Lower leg skin (tissue), 4 donors: ENCODE measurements at places on chromosomes 16 and 17.

- no peak for DNase-seq
Observed at GRCh38 chr16:56279132-56279531, 87.8 kb downstream of the GNAO1 start.

DNA sequence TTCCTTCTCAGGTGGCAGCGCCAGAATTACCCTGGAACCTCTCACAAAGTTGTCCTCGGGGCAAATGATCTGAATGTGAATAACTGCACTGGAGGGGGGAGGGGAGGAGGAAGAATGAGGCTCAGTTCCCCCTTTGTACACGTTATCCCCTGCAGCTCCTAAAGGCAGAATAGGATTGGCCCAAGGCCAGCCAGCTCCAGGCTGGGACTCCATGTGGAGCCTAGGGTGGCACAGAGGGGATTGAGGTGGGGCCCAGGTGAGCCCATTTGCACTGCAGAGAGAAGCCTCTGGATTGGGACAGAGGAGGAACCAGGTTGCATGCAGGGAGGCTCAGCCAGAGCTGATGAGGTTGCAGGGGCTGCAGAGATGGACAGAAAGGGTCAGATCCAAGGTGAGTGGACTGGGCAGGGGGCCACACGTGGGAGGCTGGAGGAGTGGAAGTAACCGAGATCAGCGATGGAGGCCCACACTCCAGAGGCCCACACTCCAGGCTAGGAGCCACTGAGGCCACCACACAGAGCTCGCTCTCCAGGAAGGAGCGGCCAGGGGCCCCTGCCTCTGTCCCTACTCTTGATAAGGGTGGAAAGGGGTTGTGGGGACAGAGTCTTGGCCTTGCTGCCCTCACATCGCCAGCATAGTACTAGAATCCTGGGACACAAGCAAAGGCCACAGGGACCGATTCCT is 78.6 kb downstream of the RBFOX3 start:
- DNase-seq: no peak

GRCh38 chr16:86083382-86084002 is 184.5 kb downstream of the IRF8 start:
- DNase-seq: no peak

DNA sequence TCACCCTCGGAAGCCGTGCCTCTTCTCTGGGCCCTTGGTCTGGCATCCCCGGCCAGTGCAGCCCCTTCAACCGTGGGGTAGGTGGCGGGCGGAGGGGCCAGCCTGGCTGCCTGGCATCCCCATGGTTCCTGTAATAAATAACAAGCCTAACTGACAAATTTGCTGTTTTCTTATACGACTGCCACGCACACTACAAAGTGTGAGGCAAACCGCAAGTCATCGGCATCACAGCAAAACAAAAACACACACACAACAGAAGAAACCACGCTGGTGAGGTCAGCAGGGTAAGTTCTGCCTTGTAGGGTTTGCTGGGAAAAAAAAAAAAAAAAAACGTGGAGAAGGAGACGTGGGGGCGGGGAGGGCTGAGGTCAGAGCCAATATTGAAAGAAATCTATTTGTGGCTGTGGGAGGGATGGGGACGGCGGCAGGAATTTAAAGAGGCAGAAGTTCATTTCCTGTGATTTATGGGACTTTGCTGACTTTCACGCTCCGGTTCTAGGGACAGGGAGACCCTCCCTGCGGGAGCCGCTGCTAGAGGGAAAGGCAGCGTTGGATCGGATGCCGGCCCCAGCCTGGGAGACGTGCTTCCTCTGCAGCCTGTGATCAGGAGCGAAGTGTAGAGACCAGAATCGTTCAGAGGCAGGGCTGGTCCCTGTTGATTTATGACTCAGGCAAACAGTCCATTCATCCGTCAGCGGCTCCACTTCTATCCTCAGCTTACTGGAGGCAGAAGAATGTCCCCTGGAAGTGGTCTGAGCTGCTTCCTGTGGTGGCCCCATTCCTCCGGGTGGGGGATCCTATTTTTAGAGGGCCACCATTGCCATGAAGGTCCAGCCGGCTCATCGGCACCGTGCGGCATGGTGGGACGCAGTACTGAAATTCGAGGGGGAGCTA is 162.8 kb downstream of the FOXL1 start:
- DNase-seq: no peak

DNA sequence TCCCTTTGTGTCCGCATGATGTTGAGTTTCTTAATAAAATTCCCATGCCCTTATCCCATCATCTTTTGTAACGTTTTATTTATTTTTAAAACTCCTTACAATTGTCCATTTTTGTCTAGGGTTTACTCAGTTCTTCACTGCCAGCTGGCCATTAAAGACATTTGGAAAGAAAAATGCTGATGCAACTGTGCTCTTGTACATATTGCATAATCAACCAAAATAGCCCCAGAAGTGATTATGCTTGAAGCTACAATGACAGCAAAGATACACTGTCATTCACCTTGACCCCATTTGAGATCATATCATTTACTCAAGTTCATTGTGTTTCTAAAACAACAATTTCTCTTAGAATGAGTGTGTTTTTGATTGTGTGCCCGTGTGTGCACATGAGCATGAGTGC is 1074.6 kb upstream of the RBFOX1 start:
- DNase-seq: no peak
